Forelimb muscle (tissue), 1 donor: ENCODE measurements at places on chromosomes 16 and 17.
A peak's percentile ranks its signal among the peaks of the same experiment; 100 is the strongest.

- peak; percentile 72 for DNase-seq
Measured at GRCh38 chr17:82386255-82386831, 14.8 kb downstream of the UTS2R start.

DNA sequence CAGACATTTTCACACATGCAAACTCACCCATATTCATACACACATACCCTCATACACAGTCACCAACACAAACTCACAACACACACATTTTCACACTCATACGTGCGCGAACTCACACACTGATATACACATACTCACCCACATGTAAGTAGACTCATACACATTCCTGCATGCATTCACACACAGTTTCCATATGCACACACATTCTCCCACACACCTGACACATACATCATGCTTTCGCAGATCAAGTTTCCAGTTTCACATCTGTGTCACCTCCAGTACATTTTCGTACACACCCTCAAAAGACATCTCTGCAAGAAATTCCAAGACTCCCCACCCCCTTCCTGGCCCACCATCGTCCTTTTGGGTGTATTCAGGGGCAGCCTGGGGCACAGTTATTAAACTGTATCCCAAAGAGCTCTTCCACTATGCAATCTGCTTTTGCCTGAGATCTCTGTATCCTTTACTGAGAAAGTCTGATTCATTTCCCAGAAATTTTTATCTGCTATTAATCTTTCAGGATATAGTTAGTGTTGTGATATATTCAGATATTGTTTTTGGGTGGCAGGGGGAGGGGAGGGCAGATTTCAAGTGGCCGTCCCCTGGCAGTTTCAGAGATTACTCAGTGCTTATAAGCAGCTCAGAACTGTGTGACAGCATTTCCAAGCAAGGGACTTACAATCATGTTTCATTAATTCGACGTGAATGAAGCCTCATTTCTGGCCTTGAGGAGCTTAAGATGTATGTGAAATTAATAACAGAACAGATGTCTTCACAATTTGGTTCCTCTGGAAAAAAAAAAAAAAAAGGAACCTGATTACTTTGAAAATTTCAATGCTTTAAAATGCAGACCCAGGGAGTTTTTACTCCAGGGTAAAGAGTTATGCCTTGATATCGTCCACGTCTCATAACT is 35.3 kb upstream of the MMP2 start:
- no peak for DNase-seq

GRCh38 chr17:393806-394717 is 41.5 kb upstream of the RPH3AL start:
- DNase-seq, result no peak

DNA sequence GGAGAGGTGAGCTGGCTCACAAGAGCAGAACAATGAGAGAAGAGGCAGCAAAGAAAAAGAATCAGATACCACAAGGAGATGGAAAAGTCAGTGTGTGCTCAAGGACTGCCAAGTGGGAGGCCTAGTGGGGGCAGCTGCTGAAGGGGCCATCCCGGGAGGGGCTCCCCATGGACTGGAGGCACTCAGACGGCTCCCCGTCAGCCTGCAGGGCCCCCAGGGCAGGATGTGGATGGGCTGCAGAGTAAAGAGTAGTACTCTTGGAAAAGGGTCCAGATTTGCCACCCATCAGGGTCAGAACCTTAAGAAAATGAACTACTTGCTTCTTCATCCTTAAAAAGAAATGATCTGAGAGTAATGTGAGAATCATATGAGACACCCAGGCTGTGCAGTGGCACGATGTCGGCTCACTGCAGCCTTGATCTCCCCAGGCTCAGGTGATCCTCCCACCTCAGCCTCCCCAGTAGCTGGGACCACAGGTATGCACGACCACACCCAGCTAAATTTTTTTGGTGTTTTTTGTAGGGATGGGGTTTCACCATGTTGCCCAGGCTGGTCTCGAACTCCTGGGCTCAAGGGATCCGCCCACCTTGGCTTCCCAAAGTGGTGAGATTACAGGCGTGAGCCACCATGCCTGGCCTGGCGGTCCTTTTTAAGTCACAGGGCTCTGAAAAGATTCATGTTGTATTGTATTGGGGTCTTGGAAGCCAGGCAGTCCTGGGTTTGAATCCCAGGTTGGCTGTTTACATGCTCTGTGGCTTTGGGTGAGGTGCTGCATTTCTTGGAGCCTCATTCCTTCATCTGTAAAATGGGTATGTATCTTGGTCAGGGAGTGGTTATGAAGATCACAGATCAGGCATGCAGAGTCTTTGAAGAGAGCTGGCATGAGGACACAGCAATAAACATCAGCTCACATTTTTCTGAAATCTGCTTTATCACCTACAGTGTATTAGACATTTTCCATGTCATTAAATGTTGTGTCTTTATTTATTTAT is 15.1 kb downstream of the ACSF2 start:
- DNase-seq, result no peak

DNA sequence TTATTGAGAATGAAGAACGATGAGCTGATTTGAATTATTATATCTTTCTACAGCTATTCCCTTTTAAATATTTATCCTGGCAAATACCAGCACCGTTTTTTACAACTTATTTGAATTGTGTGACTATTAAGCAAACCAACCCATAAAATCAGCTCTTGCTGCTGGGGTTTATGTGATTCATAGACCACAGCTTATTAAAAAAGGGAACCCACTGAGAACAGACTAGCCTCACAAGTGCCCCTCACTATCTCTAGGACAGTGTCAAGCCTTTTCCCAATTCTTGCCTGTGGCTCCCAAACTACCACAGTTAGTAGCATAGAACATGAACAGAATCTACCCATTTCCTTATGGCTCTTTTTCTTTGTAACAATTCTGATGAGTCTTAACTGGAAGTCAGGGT is 6.1 kb upstream of the LIG3 start:
- no peak for DNase-seq

DNA sequence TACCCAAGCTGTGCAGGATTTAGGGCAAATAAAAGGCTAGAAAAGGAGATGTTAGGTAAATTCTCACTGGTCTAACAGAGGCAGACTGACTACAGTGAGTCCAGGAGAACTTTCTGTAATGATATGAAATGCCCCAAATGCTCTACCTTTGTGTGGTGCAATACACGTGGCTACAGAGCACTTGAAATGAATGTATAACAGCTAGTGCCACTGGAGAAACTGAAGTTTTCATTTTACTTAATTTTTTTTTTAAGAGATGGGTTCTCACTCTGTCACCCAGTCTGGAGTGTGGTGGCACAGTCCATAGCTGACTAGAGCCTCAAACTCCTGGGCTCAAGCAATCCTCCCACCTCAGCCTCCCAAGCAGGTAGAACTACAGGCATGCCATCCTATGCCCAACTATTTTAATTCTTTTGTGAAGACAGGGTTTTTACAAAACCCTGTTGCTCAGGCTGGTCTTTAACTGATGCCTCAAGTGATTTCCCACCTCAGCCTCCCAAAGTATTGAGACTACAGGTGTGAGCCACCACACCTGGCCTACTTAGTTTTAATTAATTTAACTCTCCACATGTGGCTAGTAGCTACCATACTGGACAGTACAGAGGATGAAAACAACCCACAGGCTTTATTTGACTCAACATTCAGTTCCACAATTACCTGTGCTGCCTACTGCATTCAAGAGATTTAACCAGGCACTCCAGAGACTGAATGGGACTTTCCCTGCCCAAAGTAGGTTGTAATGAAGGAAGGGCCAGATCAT is 84.8 kb upstream of the PLEKHM1 start:
- DNase-seq, result no peak

DNA sequence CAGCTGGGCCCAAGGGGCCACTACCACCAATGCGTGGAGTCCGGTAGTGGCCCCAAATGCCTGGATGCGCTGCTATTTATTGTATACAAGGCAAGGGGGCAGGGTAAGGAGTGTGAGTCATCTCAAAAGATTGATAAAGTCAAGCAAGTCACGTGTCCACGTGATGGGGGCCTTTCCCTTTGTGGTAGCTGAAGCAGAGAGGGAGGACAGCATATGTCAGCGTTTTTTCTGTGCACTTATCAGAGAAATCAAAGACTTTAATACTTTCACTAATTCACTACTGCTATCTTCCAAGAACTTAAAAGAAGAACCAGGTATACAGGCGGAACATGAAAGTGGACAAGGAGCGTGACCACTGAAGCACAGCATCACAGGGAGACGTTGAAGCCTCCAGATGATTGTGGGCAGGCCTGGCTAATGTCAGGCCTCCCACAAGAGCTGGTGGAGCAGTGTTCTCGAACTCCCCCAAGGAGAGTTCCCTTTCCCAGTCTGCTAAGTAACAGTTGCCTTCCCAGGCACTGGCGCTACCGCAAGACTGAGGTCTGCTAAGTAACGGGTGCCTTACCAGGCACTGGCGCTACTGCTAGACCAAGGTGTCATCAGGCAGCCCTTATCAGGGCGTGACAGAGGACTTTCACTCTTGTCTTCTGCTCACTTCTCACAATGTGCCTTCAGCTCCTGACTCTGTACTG is 10.8 kb upstream of the ASB16 start:
- no peak for DNase-seq
